Breast epithelium (tissue), 4 donors: ENCODE measurements at places on chromosomes 11 and 22. TPM values are rescaled to one million over a fixed set of nuclear protein-coding genes. Genes with fewer than 3 reads are reported as not detected.
A peak's percentile ranks its signal among the peaks of the same experiment; 100 is the strongest.

The GAB4 gene
- total RNA-seq: not detected

The OR52M1 gene
- not detected for total RNA-seq

The SHANK3 gene
- total RNA-seq: 28.8 TPM

The LYVE1 gene
- total RNA-seq: 218 TPM

The DNAJB13 gene
- total RNA-seq: not detected

The TRIOBP gene
- total RNA-seq: 88.3 TPM

The SH3BP1 gene
- 3.8 TPM for total RNA-seq

The TRPM5 gene
- not detected for total RNA-seq

The TEX12 gene
- total RNA-seq: 1.3 TPM

The PLA2G3 gene
- total RNA-seq: not detected

The TRAF6 gene
- 19.9 TPM for total RNA-seq

DNA sequence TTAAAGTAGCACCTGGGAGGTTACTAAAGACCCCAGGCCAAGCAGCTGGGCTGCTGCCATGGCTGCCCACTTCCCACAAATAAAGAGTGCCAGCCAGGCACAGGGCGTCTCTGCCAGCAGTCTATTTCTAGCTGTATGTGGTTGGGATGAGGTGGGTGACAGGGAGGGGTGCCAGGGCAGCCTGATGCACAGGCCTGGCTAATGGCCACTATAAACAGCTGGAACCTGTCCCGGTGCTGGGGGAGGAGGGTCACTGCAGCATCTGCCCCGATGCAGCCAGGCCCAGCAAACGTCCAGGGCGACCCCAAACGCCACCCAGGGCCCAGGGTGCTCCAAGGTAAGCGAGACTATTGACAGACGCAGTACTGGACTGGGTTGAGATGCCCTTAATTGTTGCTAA is 37.4 kb downstream of the SCUBE1 start:
- no peak for DNase-seq

DNA sequence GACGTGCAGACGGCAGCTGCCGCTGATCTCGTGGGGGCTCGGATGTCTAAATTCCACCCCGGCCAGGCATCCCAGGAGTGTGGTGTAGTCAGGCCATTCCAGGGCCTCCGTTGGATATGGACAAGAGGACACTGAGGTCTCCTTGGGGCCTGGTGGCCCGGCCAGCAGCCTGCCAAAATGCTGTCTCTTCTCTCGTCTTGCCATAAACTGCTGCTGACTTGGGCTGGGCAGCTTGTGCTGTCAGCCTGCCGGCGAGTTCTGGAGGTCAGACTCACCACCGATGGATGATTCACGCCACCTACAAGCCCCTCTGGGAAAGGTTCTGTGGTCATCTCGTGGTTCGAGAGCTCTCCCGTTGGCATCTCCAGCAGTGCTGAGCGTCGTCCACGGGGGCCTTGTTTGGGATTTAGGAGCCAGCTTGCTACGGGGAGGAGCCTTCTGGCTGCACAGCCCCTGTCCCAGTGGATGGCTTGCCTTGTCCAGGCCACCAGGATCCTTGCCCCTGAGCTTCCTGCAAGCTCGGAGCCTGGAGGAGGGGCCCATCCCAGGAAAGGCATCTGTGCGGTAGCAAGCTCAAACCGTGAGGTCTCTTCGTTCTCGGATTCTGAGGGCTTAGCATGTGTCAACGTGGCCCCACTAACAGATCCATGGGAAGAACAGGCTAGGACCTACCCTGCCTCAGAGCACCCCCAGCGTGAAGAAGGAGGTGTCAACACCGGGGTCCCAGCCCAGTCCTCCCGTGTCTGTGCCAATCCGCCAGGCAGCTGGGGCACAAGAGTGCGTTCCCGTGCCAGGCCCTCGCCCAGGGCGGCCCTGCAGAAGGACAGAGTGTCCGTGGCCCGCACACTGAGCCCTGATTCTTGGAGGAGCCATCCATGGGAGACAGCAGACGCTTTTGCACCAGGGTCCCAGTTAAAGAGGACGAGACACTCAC is 1114.1 kb downstream of the BRD1 start:
- no peak for DNase-seq

DNA sequence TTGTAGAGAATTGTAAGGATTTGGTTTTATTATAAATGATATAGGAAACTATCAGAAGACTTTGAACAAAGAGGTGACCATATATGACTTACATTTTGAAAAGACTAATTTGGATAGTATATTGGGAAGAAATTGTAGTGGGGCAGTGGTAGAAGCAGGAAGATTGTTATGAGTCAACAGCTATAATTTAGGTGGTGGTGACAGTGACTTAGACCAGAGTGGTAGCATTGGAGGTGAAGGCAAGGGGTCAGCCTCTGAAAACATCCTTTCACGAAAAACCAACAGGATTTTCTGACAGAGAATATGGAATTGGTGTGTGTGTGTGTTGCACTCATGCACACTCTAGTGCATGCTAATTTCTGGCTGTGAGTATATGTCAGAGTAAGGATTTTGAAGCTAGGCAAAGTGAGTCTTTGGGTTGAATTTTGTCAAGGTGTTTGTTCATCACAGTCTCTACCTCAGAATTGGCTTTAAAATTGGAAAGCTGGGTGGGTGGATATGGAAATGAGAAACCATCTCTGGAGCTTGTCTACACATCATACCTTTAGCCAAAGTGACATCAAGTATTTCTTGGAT is 8.2 kb upstream of the HBE1 start:
- no peak for DNase-seq

DNA sequence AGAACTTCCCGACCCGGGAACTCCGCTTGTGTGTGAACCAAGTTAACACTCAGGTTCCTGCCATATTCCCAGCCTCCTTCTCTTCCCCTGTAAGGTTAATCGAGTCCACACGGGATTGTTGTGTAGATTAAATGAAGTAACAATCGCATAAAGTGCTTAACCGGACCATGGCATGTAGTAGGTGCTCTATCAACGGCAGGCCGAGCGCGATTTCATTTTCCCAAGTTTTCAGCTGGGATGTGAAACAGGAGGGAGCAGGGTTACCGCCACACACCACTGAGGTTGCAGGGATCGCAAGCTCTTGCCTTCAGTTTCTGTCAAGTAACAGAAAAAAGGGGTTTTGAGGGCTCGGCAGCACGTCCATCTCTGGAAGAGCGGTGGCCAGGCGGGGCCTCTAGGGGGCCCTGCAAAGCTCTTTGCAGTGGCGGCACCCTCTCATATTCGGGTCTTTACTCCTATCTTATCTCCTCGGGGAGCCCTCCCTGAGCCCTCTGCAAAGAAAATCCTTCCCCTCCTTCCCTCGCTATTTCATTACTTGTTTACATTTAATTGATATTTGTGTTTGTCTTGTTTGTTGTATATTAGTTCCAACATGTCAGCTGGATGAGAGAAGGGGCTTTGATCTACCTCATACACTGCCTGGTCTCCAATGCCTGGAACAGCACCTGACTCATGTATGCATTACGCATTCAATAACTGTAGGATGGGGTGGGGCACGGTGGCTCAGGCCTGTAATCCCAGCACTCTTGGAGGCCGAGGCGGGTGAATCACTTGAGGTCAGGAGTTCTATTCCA is 816 bp upstream of the PLEKHA7 start:
- no peak for DNase-seq

DNA sequence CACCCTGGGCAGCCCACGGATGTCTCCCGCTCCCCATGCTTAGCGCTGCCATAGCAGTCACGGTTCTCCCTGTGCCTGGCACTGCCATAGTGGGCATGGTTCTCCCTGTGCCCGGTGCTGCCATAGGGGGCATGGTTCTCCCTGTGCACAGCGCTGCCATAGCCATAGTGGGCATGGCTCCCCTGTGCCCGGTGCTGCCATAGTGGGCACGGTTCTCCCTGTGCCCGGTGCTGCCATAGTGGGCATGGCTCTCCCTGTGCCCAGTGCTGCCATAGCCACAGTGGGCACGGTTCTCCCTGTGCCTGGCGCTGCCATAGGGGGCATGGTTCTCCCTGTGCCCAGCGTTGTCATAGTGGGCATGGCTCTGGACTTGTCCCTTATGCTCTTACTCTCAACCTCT is 19.9 kb upstream of the ARAP1 start:
- no peak for DNase-seq

- no peak for DNase-seq
These were observed 299.8 kb upstream of the SYN3 start for GRCh38 chr22:33357981-33358399.

DNA sequence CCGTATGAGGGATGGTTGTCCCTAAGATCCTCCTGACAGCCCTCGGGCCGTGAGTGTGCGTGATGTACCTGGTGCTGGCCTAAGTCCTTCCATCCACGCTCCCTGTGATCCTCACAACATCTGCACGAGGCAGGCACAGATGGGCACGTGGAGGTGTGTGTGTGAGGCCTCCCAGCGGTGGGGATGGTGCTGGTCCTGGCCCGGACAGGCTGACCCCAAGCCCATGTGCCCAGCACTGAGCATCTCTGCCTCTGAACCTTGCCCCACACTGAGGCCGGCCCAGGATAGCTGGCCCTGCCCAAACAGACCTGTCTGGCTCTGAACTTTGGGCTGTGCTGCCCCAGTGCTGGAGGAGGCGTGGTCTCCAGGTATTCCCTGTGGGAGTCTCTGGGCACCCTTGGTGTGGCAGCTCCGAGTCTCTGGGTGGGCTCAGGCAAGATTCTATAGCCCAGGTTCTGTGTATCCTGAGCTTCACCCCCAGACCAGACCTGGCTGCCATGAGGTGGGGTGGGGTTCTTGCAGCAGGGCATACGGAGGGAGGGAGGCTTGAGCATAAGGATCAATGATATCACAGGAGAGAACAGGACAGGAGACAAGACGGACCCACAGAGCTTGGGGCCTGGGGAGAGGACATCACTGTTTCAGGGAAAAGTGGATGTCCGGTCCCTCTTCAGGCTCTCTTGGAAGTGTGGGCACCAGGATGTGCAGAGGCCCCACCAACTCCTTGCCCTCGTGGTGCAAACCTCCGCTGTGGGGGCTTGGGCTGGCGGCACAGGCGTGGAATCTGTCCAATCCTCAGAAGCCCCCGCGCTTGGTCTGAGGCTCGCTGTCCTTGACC is 881.8 kb downstream of the BRD1 start:
- DNase-seq: peak; percentile 6

GRCh38 chr11:134858783-134859480 is 446.9 kb upstream of the B3GAT1 start:
- no peak for DNase-seq

DNA sequence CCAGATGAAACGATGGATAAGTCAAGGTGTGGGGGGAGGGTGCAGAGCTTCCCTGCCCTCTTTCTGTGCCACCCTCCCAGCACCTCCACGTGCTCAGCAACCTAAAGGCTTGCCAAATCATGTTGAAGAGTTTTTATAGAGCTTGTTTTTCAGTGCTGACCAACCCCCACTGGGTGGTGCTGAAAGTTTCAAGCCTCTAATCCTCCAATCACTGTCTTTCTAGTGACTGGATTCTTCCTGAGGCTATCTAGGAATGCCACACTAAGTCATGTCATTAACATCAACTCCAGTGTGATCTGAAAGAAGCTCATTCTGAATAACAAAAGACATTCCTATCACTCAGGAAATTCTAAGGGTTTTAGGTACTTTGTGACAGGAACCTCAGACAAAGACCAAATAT is 382.6 kb downstream of the DYNC2H1 start:
- no peak for DNase-seq

- DNase-seq: no peak
These were observed 9.9 kb upstream of the CACNG2 start for GRCh38 chr22:36713436-36713835.

DNA sequence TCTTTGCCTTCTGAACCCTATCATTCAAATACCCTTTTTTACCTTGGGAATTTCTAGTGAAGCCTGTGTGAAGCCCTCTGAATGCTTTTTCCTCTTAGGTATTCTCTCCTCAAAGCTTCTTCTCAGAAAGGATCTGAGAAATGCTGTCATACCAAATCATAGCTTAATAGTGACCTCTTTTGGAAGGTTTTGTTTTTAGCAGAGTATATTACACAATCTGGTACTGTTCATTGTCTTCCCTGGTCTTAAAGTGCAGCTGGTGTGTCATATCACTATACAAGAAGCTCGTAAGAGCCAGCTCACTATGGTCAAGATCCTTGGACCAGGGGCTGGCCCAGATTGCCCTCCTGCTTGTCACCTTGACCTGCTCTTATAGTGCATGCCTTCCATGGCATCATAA is 204.4 kb upstream of the ANO5 start:
- DNase-seq: no peak

DNA sequence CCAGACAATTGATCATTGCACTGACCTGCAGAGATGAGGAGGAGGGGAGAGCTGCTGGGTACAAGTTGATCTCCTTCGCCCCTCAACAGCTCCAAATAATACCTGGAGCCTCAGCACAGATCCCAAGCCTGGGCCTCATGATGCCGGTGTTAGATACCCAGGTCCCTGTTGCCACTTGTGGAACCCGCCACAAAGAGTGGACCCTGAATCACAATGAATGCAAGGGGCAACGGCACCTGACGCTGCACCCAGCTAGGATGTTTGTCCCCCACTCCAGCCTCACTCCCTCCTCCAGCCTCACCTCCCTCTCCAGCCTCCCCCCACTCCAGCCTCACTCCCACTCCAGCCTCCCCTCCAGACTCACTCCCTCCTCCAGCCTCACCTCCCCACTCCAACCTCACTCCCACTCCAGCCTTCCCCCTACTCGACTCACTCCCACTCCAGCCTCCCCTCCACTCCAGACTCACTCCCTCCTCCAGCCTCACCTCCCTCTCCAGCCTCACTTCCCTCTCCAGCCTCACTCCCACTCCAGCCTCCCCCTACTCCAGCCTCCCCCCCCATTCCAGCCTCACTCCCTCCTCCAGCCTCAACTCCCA is 879.0 kb downstream of the BRD1 start:
- DNase-seq: no peak

GRCh38 chr11:77199137-77199745 is 71.2 kb downstream of the MYO7A start:
- peak; percentile 48 for DNase-seq

GRCh38 chr22:27810609-27811151 is 9.1 kb upstream of the MN1 start:
- peak; percentile 40 for DNase-seq
